ENCODE measurements at places on chromosomes 3 and 15.

GRCh38 chr3:124839896-124840295 is 47.3 kb downstream of the ITGB5 start:
- DNase-seq = no peak

- DNase-seq = no peak
Measured at GRCh38 chr15:31371520-31372240, 45.0 kb downstream of the KLF13 start.

DNA sequence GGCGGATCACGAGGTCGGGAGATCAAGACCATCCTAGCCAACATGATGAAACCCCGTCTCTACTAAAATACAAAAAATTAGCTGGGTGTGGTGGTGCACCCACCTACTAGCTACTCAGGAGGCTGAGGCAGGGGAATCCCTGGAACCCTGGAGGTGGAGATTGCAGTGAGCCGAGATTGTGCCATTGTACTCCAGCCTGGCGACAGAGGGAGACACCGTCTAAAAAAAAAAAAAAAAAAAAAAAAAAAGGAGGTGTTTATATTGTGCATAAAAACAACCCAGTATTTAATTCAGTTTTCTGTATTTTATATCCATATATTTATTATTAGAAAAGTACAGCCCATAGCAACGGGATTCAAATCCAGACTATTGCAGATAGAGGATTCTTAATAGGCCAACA is 129.1 kb upstream of the SOX2 start:
- DNase-seq = no peak

- DNase-seq = no peak
Measured at GRCh38 chr3:13278783-13279531, 141.2 kb downstream of the NUP210 start.

GRCh38 chr3:151593928-151594327 is 133.1 kb upstream of the IGSF10 start:
- DNase-seq = no peak

GRCh38 chr3:130929804-130930203 is 35.9 kb downstream of the ATP2C1 start:
- DNase-seq = no peak

GRCh38 chr15:88470625-88471372 is 3.3 kb downstream of the MRPS11 start:
- no peak for DNase-seq

All from CD4-positive, CD25-positive, alpha-beta regulatory T cell (primary cell).